Caudate nucleus (tissue), 63 donors: ENCODE measurements at places on chromosomes 3 and 15.

- no peak for DNase-seq
These were observed 64.6 kb downstream of the CYP11A1 start for GRCh38 chr15:74302821-74303359.

DNA sequence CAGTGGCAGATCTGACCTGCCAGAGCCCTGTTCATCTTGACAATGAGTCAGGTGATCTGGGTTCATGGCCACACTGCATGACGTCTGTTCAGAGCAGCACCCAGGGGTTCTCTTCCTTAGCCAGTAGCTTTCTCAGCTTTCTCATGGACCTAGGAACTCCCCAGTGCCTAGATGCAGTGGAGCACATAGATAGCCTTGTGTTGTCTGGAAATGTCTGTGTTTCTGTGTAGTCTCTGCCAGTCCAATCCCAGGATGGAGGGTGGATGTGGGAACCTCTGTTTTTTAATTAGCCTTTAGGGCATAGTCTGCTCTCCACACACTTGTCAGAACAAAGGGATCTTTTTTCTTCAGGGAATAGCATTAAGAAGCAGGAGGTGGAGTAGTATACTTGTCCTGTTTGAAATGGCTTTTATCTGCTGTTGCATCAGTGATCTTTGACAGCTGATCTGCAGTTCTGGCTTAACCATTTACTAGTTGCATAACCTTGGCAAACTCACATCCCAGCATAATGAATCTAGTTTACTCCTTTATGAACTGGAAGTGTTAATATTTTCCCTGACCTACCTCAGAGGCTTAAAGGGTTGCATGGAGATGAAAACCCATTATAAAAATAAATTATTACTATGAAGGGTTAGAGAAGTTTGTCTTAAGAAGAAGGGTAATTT lies 16.1 kb upstream of the CACNA1D start:
- DNase-seq: no peak

- DNase-seq: no peak
These were observed 610.3 kb upstream of the BCHE start for GRCh38 chr3:166447513-166447912.

- DNase-seq: no peak
These were observed 37.6 kb upstream of the SFMBT1 start for GRCh38 chr3:53083521-53083920.

DNA sequence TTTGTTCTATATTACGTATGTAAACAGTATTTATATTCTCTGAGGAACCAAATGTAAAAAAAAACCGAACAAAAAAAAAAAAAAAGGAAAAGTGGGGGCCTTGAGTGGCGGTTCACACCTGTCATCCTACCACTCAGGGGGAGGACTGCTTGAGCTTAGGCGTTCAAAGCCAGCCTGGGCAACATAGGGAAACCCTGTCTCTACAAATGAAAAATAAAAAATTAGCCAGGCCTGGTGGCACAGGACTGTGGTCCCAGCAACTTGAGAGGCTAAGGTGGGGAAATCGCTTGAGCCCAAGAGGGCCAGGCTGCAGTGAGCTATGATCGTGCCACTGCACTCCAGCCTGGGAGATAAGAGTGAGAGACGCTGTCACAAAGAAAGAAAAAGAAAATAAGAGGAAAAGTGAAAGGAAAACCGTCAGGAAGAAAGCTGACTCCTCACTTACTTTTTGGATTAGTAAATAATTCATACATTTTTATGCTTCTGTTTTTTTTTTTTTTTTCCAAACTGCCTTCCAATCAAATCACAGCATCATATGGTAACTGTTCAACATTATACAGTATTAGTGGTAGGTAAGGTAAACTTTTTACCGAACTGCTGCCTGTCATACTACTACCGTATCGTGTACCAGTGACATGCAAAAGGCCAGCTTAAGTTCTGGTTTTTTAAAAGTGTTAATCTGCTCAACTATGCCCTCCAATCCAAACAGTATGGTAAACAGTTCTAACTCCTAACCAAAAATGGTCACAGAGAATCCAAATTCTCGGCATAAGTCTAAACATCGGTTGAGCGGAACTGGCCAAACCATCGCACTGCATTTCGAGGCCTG lies 1.2 kb downstream of the PHC3 start:
- DNase-seq: no peak

DNA sequence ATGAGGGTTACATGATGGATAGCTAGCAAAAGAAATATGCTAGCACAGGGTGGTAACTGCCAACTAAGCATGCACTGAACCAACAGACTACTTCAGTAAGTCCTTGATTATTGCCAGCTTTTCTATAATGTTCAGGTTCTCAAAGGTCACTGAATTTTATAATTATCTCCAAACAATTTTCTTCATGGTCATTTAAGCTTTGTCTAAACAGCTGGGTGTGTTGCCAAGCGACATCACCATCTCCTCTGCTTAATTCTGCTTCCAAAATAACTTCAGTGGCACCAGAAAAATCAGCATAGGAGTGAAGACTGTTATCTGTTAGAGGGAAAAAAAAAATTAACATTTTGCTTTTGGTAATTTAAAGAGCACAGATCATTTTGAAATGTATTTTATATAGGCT lies 54.6 kb upstream of the TOP2B start:
- DNase-seq: no peak

- no peak for DNase-seq
These were observed 527.9 kb upstream of the TBL1XR1 start for GRCh38 chr3:177725165-177725564.

GRCh38 chr3:104989878-104990277 lies 376.8 kb upstream of the ALCAM start:
- no peak for DNase-seq
